ENCODE measurements at places on chromosomes 7 and 10.

- DNase-seq: no peak
Observed at GRCh38 chr10:110425684-110426293, 71.9 kb upstream of the DUSP5 start.

- no peak for DNase-seq
Observed at GRCh38 chr10:91557651-91558111, 75.2 kb downstream of the PPP1R3C start.

DNA sequence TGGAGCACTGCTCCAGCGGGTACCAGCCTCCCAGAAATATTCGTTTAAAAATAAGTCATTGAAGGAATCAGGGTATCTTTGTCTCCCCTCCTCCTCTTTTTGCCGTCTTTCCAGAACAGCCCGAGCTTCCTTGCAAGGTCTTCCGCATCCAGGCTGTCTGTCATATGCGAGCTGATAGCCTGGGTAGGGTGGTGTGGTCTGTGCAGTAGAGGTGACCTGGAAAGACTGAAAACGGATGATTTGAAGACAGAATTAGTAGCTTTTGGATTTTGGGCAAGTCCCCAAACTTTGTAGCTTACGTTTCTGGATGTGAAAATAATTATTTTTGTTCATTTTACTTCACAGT lies 480 bp downstream of the VPS50 start:
- DNase-seq: no peak

DNA sequence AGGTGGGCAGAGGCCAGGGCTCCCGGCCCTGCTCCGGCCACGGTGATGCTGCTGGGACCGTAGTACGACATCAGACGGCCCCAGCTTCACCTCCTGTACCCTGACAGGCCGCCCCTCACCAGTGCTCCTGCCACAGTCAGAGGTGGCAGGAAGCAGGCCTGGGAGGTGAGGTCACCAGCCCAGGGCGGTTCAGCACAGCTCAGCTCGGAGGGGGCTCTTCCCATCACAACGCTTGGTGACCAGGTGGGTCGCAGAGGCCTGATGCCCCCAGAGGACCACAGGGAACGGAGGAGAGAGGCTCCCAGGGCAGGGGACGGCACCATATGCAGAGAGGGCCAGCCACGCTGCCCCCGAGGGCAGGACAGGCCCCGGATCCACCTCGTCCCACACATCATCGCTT lies 8.8 kb downstream of the MICALL2 start:
- no peak for DNase-seq

DNA sequence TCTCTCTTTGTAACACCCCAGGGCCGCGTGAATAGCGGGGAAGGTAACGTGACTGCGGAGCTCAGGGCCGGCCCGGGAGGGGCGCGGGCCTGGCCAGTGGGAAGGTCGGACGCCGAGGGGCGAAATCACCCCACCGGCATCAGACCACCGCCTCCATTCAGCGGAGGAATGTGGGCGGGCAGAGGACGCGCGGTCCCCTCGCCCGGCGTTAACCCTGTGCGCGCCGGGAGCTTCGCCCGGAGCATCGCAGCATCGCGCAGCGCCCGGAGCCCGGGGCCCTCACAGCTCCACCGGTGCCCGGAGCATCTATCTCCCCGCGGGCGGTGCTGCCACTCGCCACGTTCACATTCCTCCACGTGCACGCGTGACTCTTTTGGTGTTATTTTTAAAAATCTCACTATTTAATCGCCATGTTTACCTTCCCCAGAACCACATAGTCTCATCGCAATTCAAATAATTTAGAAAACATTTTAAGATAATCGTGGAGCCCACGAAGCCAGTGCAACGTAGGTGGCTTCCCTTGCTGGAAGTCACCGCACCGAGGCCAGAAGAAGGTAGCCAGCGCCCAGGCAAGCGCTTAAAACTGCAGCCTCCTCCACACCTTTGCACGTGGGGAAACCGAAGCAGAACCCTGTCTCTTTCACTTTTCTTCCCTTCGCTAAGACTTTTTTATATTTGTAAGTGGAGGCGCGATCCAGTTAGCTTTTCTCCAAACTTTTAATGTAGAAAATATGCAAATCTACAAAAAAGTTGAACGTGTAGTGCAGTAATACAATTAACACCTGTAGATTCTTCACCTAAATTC lies 21.8 kb downstream of the FGFBP3 start:
- no peak for DNase-seq

DNA sequence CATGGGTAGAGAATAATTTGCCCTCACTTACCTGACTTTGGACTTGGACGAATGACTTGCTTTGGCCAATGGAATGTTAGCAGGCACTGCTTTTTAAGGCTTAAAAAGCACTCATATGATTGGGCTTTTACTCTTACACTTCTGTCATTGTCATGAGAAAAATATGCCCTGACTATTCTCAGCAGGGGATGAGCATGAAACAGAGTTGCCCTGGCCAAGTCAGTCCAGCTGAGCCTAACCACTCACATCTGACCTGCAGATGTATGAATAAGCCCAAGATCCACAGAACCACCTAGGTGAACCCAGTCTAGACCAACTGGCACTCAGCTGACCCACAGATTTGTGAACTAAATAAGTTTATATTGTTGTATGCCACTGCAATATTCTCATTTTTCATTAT lies 573.5 kb downstream of the TNS3 start:
- no peak for DNase-seq

GRCh38 chr7:103437623-103438022 lies 8.4 kb downstream of the SLC26A5 start:
- DNase-seq: no peak

- no peak for DNase-seq
Observed at GRCh38 chr7:46450425-46450824, 529.4 kb upstream of the IGFBP3 start.

DNA sequence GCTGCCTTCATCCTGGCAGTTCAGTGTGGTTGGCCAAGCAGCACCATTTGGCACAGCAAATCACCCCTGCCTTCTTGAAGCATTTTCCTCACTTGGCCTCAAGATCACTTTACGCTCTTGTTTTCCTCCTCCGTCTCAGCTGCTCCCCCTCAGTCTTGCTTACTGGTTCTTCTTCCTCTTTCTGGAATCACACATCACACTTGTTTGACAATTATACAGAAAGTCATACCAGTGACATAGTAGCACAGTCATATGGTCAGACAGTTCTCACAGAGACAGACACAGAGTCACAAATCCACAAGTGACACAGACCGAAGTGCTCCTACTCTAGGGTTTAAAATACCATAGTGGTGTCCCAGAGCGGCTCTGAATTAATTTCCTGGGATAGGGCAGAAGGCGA lies 43.8 kb upstream of the ARL4A start:
- DNase-seq: no peak

DNA sequence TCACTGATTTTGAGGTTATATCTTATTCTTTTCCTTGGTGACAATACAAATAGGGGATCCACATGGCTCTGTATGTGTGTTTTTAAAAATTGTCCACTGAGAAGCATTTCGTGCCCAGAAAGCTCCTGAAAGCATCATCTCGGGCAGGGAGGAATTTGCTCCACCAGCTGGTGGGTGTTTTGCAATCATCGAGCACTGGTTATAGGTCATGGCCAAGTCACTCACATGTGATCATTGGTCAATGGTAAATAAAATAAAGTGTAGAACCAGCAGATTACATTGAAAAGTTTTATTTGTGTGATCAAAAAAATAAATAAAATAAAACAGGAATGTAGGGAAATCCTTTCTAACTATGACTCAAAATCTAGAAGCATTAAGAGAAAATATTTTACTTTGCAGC lies 23.0 kb upstream of the SNX13 start:
- DNase-seq: no peak

DNA sequence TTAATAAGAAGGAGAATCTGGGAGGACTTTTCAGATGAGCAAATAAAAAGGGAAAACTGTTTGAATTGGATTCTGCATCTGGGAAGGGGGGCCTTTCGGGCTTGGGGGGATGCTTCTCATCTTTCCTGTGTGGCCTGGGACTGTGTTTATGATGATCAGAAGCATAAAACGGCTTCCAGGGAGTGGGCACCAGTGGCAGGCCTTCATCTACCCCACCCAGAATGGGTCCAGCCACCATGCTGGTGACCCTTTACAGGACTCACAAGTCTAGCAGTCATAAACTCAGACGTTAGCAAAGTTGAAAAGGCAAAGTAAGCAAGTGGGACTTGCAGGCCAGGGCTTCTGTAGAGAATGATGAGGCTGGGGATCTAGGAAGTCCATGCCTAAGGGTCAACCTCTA lies 198.3 kb upstream of the ZMIZ1 start:
- no peak for DNase-seq

DNA sequence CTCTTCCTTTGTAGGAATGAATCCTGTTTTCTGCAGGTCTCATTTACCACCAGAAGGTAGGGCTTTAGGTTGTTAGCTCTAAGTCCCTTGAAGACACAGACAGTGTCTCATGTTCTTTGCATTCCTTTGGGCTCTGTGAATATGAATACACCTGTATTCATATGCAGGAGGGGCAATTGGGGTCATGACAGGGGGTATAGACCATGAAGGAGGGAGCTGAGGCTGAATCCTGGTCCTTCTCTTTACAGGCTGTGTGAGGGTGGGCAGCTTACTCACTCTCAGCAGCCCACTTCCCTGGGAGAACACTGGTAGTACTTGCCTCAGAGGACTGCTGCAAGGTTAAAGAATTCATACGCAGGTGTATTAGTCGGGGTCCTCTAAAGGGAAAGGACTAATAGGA lies 267.2 kb upstream of the MGMT start:
- no peak for DNase-seq

DNA sequence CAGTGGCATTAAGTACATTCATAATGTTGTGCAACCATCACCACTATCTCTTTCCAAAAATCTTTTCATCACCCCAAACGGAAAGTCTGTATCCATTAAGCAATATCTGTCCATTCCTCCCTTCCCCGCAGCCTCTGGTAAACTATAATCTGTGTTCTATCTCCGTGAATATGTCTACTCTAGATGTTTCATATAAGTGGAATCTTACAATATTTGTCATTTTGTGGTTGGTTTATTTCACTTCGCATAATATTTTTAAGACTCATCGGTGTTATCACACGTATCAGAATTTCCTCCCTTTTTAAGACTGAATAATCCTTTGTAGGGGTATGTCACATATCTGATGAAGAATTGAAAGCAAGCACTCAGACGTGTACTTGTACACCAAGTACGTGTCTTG lies 86.0 kb upstream of the FGFR2 start:
- DNase-seq: no peak

GRCh38 chr7:92751902-92752901 lies 84.2 kb downstream of the CDK6 start:
- no peak for DNase-seq

GRCh38 chr10:87500646-87501048 lies 4.0 kb upstream of the MINPP1 start:
- no peak for DNase-seq

GRCh38 chr7:16651396-16652239 lies 5.6 kb downstream of the BZW2 start:
- no peak for DNase-seq

- no peak for DNase-seq
Observed at GRCh38 chr7:6277476-6277875, 5.1 kb upstream of the CYTH3 start.

DNA sequence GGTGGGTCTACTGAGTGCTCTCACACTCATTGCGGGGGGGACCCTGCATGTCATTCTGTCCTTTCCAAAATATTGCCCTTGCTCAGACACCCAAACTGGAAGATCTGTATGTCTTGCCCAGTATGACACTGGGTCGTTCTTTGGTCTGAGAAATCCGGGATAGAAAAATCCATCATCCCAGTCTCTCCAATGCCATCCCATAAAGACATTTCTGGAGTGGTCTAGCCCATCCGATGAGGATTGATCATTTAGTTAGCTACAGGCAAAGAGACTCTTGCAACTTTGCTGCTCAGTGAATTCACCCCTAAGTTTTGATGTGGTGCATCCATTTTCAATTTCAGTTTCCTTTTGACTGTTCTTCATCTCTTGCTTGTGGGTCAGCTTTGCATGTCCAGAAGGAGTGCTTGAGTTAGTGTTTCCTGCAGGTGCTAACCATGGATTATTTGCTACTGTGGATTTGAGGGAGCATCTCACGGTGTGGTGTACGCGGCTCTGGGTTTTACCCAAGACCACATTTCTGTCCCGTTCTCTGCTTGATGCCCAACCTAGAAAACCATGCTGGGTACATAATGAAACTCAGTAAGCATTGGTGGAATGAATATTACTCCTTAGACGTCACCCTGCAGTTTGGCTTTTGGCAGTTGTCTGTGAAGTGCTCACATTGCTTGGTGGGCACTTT lies 247.0 kb upstream of the MKI67 start:
- no peak for DNase-seq

DNA sequence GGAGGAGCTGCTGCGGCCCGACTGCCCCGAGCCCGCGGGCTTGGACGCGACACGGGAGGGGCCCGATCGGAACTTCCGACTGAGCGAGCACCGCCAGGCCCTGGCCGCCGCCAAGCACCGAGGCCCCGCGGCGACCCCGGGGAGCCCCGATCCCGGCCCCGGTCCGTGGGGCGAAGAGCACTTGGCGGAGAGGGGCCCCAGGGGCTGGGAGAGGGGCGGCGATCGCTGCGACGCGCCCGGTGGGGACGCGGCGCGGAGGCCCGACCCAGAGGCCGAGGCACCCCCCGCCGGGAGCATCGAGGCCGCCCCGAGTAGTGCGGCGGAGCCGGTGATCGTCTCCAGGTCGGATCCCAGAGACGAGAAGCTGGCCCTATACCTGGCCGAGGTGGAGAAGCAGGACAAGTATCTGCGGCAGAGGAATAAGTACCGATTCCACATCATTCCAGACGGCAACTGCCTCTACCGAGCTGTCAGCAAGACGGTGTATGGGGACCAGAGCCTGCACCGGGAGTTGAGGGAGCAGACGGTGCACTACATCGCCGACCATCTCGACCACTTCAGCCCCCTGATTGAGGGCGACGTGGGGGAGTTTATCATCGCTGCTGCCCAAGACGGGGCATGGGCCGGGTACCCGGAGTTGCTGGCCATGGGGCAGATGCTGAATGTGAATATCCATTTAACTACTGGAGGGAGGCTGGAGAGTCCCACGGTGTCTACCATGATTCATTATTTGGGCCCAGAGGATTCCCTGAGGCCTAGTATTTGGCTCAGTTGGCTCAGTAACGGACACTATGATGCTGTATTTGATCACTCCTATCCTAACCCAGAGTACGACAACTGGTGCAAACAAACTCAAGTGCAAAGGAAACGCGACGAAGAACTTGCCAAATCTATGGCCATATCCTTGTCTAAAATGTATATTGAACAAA lies 1.4 kb downstream of the OTUD1 start:
- peak; percentile 27 for DNase-seq

DNA sequence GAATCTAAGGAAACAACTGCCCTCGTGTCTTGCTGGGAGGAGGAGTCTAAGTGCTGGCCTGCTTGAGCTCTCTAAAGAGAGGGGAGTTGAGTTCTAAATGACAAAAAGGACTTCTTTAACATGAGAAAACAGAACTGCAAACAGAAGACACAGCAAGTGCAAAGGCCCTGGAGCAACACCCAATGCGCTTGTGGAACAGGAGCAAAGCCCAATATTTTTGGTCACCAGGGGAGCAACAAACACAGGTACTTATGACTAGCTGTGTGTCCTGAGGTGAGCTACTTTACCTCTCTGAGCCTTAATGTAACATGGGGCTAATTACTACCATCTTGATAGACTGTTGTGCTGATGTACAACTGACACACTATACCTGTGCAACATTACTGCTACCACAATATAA lies 634.3 kb downstream of the PARD3 start:
- no peak for DNase-seq

Data from stimulated activated CD4-positive, alpha-beta T cell treated with anti-CD3 and anti-CD28 coated beads, Interleukin-1b, Interleukin-23, amount 100 ng/mL, for 4 hours (primary cell).